ENCODE measurements at places on chromosomes 3 and 15.
A peak's percentile ranks its signal among the peaks of the same experiment; 100 is the strongest.

DNA sequence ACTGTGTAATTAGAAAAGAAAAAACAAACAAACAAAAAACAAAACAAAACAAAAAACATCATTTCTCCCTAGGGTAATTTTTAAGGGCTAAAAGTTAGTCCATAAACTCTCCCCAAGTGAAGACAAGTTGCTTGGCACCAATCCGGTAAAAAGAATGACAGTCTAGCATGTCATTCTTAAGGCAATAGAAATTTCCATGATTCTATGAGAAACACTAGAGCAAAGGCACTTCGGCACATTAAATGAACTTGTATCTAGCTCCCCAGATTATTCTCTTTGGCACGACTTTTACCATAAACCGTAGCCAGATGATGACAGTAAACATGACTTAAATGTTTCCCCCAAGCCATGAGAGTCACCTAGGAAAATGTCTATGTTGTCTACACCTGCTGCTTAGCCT is 10.1 kb downstream of the COL8A1 start:
- no peak for DNase-seq

- no peak for DNase-seq
Measured at GRCh38 chr15:41917767-41918430, 24.0 kb upstream of the SPTBN5 start.

GRCh38 chr3:100437721-100438622 is 36.6 kb downstream of the LNP1 start:
- no peak for DNase-seq

DNA sequence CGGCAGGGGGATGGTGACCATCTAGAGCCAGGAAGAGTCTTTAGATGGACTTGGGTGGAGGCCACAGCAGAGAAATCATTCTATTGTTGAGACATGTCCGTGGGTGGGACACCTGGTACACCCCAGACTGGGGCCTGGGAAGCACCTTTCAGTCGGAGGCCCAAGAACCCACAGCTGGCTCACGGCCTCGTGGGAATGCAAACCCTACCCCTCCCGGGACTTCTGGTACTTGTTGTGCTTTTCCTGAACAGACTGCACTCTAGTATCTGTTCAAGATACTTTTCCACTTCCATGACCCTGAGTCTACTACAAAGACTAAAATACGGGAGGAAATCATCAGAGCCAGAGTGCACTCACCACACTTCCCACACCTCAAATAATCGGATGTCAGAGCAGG is 60.7 kb downstream of the BDH1 start:
- no peak for DNase-seq

DNA sequence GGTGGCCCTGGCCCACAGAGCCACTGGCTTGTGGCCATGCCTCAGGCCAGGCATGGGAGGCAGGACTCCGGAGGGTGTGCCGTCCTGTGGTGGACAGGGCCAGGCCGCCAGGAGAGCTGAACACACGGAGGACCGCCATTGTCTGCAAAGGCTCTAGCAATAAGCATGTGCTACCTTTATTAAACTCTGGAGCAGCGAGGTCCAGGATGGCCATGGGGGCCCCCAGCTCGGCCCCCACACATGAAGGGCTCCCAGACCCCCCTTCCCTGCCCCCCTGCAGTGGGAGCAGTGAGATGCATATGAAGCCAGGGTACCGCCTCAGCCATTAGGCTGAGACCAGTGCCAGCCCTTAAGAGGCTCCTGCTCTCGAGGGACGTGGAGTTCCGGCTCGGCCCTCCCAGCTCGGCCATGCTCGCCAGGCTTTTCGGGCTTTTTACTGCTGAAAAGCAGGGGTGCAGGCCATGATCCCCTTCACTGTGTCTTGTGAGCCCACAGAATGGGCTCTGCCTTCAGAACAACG is 2.7 kb downstream of the AMIGO3 start:
- no peak for DNase-seq

- no peak for DNase-seq
Measured at GRCh38 chr3:9400616-9401015, 3.2 kb downstream of the SETD5 start.

- no peak for DNase-seq
Measured at GRCh38 chr15:90812958-90813265, 55.5 kb upstream of the FURIN start.

- DNase-seq: no peak
Measured at GRCh38 chr15:27324886-27325615, 354.1 kb downstream of the GABRG3 start.

- DNase-seq: no peak
Measured at GRCh38 chr3:158217992-158218391, 108.1 kb downstream of the RSRC1 start.

- no peak for DNase-seq
Measured at GRCh38 chr3:45552031-45552793, 42.3 kb upstream of the LIMD1 start.

DNA sequence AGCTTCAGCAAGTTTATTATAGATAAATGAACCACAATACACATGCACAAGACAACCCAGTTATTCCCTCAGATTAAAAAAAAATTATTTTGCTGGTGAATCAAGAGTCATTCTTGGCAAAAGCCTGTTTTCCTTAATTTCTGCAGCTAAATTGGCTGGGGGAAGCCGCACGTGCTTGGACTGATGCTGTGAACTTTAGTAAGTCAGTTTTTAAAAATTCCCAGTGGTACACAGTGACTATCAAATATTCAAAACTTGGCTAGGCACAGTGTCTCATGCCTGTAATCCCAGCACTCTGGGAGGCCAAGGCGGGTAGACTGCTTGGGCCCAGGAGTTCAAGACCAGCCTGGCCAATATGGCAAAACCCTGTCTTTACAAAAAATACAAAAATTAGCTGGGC is 23.9 kb downstream of the EHD4 start:
- DNase-seq: no peak

DNA sequence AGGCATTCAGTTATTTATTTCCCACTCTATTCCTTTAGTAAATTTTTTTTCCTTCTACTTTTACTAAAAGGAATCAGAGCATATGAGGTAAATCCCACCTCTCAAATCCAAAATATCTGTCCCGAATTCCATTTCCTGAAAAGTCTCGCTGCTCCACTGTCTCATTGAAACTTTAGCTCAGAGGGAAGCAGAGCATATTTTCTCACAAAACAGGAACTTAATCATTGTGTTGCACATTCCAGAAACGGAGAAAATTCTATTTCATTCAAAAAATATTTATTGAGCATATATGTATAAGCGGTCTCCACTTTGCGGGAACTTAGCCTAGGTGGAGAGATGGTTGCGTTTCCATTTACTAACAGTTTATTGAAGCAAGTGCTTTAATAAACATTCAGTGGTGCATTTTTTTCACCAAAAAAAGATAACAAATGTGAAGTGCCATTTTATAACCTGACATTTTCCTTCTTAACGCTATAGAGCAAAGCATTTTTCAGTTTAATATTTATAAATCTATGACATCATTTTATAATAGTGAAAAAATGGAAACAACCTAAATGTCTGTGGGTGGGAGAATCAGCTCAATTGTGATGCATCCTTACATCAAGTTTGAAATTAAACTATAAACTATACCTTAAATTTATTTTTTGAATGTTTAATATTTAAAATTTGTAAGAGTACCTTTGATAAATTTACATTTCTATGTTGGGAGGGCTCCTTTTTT is 67.2 kb upstream of the CSTA start:
- no peak for DNase-seq

- DNase-seq: no peak
Measured at GRCh38 chr3:127237835-127238234, 44.9 kb downstream of the PRR23E start.

DNA sequence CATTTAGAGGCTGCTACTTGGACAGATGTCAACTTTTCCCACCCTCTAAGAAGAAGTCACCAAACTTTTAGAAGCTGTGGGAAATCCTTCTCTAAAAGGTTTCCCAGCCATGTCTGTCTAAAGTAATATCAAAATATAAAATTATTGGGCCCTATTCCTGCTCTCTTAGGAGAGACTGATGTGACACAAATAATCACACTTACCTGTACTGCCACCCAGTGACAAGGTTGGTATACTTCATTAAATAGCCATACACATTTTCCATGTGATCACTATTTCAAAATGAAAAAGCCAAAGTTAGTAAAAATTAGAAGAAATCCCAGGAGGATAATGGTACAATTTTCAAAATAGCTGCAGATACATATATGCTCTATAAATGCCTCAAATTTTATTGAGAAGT is 12.6 kb downstream of the OSBPL11 start:
- no peak for DNase-seq

DNA sequence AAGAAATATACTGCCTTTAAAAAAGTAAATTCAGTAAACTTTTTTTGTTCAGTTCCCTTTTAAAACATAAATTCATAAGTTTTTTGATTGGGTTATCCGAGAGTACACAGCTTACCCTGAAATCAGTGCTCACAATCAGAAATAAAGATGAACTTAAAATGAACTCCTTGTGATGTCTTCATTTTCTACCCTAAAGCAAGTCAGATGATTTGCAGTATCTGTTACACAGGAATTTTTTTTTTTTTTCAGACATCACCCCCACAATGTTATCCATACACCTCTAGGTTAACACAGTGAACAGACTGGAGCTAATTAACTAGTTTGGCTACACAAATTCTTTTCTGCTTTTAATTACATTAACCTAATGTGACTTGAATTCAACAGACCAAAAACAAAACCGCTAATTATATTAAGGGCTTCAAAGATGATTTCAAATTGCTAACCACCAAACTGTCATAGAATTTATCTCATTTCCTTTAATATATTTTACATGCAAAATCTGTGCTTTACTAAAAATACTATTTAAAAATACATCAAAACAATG is 1042.0 kb downstream of the ROBO1 start:
- DNase-seq: no peak

DNA sequence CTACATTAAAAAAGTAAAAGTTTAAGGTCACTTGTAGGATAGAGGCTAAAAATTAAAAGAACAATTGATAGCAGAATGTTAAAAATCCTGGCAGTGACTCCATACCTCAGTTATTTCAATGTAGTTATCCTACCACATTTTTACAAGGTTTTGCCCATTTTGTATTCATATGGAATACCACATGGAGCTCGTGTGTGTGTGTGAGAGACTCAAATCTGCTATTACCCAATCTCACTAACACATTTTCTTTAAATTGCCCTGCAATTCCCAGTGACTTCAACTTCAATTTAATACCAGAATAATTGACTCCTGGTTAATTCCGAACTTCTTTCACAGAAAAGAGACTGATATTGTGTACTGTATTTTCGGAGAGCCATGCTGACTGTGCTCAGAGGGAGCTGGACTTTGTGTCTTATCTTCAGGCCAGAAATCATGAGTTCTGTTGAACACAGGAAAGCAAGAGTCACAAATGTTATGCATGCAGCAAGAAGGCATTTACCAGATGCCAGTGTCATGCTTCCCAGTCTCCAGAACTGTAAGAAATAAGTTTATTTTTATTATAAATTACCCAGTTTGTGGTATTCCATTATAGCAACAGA is 529.0 kb upstream of the NECTIN3 start:
- no peak for DNase-seq

DNA sequence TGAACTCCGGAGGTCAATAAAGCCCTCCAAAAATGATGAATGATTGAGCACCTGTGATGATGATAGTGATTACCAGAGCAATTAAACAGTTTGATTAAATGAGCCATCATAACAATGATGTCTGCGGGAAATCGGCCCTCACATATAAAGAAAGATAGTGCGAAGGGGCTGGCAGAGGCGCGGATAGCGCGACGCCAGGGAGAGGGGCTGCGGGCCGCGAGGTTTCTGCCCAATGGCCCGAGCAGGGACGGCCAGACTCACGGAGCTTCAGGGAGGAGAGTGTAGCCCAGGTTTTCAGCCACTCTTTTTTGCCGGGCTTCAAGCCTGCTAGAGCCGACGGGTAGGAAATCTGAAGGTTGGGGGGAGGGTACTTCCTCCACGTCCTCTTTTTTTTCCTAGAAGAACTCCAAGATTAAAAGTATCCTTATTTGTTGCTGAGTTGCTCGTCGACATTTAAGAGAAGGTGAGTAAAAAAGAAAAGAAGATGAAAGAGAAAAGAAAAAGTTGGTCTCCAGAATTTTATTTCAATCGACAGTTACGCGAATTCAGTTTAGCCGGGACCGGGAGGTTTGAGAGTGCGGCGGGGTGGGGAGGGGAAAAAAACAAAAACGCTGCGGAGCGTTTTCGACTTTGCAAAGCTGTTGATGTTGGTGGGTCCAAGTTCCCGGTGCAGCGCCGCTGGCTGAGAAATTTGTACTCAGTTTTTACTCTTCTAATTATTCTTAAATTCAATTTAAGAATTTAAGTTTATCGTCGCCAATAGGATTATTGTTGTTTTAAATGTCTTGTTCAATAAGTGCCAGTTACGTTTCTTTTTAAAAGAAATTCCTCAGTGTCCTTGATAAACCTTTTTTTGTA is 2.2 kb upstream of the MEIS2 start:
- DNase-seq: no peak

DNA sequence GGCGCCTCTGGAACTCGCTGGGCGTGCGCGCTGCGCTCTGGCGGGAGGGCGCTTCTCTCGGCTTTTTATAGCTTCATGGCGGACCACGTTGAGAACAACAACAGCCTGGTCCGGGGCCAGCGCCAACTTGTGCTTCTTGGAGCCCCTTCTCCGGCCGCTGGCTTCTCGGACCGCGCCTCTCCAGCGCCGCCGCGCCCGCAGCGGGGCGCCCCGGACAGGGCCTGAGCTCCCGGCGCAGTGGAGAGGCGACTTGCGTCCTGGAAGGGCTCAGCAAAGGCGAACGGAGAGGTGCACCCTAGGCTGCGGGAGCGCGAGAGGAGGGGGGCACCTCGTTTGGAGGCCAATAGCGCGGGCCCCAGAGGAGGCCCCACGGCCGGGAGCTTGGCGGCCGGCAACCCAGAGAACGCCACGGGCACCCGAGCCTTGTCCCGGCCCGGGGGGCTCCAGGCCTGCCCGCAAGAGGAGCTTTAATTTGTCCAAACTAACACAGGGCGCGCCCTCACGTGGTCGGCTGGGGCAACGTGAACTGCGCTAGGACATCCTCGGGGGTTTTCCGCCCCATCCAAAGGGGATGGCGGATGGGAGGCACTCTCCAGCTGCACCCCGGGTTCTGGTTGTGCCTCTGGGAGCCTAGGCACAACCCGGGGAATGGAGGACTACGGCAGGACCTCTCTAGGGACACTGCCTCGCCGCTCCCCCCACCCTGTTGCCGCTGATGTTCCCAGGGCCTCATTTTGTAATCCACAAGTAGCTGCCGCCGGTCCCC is 37.8 kb downstream of the HMCES start:
- peak; percentile 87 for DNase-seq

GRCh38 chr3:17910922-17911321 is 168.5 kb upstream of the TBC1D5 start:
- DNase-seq: no peak

- no peak for DNase-seq
Measured at GRCh38 chr15:29914511-29914926, 92.3 kb upstream of the TJP1 start.

DNA sequence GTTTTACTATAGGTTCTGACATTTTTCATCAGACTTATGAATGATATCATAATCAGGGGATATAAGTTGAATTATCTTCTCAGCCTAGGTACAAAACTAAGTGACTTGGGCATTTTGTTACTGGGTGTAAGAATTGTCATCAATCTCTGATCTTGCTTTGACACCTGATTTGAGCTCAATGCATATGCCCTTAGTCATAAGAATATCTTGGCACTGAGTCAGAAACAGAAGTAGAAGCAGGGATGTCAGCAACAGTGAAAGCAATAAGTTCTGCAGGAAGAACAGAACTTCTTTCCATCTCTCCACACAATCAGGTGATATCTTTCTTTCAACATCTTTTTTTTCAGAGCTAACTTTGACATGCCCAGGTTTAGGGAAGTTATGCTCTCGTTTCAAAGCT is 14.6 kb downstream of the SLITRK3 start:
- DNase-seq: no peak

GRCh38 chr15:94296717-94297116 is 65.4 kb downstream of the MCTP2 start:
- no peak for DNase-seq
